ENCODE measurements at places on chromosomes 12 and 14. TPM values are rescaled to one million over a fixed set of nuclear protein-coding genes. Genes with fewer than 3 reads are reported as not detected.

PLXNC1 gene
- total RNA-seq = 5.2 TPM

PSMB11 gene
- total RNA-seq = not detected

CISTR gene
- not detected for total RNA-seq

PARPBP gene
- 2.7 TPM for total RNA-seq
